ENCODE measurements at places on chromosomes 16 and 17. TPM values are rescaled to one million over a fixed set of nuclear protein-coding genes. Genes with fewer than 3 reads are reported as not detected.

- no peak for DNase-seq
These were observed 6.7 kb downstream of the MMD start for GRCh38 chr17:55414983-55415382.

DNA sequence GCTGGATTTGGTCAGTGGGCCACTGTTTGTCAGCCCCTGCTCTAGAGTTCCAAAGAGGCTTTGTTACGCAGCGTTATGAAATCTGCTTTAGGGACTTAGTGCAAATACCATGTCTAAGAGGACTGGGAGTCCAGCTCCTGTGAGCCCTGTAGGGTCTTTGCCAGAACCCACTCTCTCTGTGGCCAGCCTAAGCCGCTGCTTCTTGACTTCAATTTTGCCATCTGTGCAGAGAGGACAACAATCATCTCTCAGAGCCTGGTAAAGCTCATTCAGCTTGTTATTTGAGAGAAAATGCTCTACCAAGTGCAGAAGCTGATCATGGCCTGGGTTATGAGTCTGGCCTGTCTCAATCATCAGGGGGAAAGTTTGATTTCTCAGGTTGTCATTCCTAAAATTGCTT is 17.9 kb downstream of the CA10 start:
- no peak for DNase-seq

GRCh38 chr17:63126607-63127006 is 160.6 kb downstream of the TANC2 start:
- no peak for DNase-seq

GRCh38 chr17:64439956-64440355 is 9.0 kb upstream of the MILR1 start:
- no peak for DNase-seq

- no peak for DNase-seq
These were observed 1.6 kb downstream of the MLX start for GRCh38 chr17:42568341-42569111.

DNA sequence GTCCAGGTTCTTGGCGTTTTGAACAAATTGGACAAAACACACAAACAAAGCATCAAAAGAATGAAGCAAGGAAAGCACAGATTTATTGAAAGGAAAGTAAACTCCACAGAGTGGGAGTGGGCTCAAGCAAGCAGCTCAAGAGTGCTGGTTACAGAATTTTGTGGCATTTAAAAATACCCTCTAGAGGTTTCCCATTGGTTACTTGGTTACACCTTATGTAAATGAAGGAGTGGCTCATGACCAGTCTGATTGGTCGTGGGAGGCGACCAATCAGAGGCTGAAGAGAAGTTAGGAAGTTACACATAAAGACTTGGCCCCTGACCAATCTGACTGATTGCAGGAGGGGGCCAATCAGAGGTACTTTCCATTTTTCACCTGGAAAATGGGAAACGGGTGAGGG is 1373.8 kb upstream of the GOT2 start:
- DNase-seq: no peak

DNA sequence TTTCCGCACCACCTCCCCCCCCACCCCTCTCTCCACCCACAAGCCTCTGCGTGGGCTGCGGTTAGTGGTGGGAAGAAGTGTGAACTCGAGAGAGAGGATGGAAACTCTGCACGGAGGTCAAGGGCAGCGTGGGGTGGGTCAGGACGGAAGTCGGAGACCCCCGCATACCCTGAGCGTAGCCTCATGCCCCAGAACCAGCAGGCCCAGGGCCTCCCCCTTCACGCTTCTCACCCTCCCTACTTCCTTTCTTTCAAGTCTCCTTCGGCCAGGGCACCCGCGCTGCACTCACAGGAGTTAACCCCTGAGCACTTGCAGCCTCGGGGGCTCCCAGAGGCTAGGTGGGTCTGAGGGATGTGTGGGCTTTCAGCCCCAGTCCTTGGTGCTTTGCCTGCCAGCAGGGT is 9.2 kb downstream of the TBKBP1 start:
- no peak for DNase-seq

DNA sequence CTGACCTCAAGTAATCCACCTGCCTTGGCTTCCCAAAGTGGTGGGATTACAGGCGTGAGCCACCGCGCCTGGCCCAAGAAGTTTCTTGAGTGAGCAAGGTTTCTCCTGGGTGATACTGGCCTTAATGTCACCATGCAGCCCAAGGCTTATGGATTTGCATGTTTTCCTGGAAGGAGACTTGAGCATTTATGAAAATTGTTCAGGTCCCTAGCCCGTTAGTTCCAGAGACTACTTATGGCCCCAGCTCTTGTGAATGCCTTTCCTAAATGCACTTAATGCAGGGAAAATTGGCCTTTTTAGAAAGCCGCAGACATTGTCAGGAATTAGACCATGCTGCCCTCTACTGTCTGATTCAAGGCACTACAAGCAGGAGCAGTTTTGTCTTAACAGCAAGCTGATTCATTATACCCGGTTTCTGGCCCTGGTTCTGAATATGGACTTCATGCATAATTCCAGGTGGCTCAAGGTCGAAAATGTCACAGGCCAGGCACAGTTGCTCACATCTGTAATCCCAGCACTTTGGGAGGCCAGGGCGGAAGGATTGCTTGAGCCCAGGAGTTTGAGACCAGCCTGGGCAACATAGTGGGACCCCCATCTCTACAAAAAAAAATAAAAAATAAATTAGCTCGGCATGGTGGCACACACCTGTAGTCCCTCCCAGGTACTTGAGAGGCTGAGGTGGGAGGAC is 91.3 kb downstream of the SNX29 start:
- DNase-seq: peak; percentile 75

DNA sequence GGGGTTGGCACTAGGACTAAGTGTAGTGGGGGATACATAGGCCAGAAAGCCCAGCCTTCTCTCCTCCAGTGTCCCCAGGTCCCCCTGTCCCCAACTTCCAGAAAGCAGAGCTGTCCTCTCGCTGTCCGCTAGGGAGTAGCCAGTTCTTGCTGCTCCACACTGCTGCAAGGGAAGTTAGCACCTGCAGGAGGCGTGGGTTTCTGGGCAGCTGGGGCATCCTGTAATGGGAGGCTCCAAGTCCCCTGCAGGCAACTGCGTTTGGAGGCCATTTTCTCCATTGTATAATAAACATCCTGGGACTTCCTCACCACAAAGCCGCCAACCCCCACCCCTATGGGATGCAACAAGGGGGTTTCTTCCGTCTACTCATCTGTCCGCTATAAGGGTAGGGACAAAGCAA is 1.7 kb downstream of the RPRML start:
- peak; percentile 69 for DNase-seq

DNA sequence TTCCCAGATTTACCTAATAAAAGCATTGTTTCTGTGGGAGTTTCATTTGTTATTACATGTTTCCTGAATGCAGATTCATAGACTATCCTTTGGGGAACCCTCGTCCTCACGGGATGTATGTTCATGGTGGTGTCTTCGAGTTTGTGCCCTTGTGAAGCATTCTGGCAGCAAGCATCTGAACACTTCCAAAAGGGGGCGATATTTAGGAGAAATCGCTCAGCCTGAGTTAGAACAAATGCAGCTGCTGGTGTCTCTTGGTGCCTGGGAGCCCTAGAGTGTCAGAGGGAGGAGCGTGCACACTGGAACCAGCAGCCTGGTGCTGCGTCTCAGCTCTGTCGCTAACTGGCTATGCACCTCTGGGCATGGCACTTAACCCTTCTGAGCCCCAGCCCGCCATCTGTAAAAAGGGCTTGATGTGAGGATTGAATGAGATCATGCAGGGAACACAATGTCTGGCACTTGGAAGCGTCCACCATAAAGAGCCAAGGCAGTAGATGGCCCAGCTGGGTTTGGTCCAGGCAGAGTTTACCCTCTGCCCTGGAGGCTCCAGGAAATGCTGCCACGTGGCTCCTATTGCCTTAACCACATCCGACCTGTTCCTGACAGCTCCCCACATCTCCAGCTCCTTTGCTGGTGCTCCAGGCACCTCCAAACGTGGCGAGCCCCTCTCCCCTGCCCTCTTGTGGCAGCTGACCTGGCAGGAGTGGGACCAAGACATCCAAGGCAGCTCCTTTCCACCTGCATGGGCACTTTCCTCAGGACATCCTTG is 25.0 kb upstream of the C16orf78 start:
- DNase-seq: no peak

DNA sequence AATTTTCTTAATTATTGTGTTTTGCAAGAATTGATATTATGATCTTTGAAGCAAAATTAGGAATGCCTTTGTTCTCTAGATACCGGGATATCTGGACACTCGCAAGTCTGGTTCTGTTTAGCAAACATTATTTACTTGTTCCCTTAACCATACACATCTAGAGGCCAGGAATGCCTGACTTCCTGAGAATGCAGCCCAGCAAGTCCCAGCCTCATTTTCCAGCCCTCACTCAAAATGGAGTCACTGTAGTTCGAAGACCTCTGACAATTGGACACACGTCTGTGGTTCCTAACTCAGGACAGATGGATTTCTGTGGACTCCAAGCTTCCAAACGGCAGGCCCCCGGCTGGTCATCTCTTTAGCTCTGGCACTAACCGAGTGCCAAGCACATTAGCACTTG is 355.4 kb upstream of the RBFOX1 start:
- DNase-seq: no peak

GRCh38 chr17:50952013-50952412 is 85.9 kb upstream of the TOB1 start:
- DNase-seq: no peak

- DNase-seq: peak; percentile 90
These were observed 20.6 kb downstream of the MYL4 start for GRCh38 chr17:47229535-47230443.

DNA sequence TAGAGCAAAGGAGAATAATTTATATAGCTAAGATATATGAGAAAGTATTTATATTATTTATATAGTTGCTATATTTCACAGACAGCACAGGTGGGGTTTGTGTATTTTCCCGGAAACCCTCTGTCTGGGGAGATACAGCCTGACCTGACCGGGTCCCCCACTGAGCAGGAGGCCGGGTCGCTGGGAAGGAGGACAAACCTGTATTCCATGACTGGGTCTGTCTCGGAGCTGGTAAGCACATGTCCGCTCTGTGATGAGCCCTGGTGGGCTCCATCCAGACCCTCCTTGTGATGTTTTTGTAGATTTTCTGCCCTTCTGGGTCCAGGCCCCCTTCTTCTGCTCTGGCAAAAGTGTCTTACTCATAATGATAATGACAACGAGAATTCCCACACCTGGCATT is 27.7 kb downstream of the WNT9B start:
- DNase-seq: no peak

- no peak for DNase-seq
These were observed 37.2 kb upstream of the NUFIP2 start for GRCh38 chr17:29331075-29331707.

DNA sequence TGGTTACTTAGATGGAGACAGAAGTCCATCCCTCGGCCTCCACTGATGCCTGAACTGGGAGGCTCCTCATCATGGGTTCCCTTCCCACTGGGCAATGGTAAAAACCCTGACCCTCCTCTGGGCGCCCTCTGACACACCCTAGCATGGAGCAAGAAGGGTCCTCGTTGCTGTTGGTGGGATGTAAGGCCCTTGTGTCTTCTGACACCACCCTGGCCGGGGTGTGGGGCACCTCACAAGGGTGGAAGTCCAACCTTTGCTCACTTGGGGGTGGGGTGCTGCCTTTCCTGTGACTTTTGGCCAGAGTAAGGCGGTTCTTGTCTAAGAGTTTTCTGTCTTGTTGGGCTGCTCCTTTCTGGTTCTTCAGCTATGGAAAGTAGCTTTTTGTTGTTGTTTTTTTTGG is 28.7 kb downstream of the MPRIP start:
- no peak for DNase-seq

DNA sequence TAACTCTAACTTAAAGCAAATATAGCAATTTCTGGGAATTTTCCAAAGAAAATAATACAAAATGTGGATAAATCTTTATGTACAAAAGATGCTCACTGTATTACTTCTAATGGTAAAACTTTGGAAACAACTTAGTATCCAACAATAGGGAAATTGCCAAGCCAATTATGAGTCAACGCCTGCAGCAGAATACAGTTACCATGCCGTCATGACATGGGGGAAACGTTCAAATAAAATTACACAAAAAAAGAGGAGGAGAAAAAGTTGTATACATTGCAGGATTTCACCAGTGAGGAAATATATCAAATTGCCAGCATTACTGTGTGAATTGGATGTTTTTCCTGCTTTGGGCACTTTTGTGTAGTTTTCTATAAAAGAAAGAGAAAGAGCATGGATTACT is 469.6 kb downstream of the SOX9 start:
- peak; percentile 74 for DNase-seq

GRCh38 chr17:72301887-72302286 is 181.1 kb downstream of the SOX9 start:
- no peak for DNase-seq

DNA sequence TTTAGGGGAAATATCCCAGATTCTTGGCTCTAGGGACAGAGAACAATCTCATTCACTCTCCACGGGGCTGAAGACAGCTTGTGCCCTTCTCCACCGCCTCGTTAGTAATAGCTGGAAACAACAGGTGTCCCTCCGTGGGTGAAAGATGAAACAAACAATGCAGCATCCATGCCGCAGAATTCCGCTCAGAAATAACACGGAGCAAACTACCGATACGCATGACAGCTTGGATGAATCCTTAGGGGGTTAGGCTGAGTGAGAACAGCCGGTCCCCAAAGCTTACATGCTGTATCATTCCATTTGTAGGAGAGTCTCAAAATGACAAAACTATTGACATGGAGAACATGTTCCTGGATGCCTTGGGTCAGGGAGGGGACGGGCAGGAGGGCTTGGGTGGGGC is 29.4 kb upstream of the CACNG1 start:
- no peak for DNase-seq

TMC7 gene
- 4.6 TPM for polyA plus RNA-seq

CDYL2 gene
- 0.54 TPM for polyA plus RNA-seq

MEOX1 gene
- not detected for polyA plus RNA-seq

SPIRE2 gene
- polyA plus RNA-seq: 3.8 TPM

TBC1D3H gene
- polyA plus RNA-seq: not detected

CHAD gene
- polyA plus RNA-seq: 3.9 TPM

RPRML gene
- polyA plus RNA-seq: not detected

SLC9A5 gene
- polyA plus RNA-seq: 8.4 TPM

KIF19 gene
- not detected for polyA plus RNA-seq

PITPNM3 gene
- polyA plus RNA-seq: 1.8 TPM

Measured in cardiac muscle cell (in vitro differentiated cells and primary cell).